CD4-positive, alpha-beta T cell (primary cell): ENCODE measurements at places on chromosomes 11 and 22.
A peak's percentile ranks its signal among the peaks of the same experiment; 100 is the strongest.

DNA sequence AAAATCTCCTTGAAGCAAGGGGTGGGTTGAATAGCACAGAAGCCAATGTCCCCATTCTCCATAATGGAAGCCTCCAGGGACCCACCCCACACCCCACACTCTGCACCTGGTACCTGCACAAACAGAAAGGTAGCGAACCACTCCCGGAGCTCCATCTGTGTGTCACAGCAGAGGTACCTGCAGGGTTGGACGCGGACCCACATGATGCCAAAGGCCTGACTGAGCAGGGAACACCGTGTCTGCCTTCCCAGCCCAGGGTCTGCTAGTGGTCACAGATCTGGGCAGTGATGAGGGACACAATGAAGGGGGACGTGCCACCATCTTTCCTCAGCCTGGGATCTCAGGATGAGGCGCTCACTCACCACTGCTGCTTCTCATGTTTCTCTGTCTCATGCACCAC lies 13.1 kb upstream of the PDE2A start:
- DNase-seq = no peak

DNA sequence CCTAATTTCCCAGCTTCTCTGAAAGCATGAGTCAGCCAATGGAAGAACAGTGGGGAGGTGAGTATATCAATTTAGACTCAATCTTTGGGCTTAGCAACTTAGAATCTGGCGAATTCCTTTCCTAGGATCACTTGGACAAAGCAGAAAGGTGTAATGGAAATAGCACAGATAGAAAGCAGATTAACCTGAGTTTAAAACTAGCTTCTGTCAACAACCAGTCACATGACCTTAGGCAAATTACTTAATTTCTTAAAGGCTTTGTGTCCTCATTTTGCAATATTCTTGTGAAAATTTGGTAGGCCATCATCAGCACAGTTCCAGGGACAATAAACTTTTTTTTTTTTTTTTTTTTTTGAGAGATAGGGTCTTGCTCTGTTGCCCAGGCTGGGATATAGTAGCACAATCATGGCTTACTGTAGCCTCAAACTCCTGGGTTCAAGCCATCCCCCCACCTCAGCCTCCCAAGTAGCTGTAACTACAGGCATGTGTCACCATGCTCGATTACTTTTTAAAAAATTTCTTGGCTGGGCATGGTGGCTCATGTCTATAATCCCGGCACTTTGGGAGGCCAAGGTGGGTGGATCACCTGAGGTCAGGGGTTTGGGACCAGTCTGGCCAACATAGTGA lies 40.8 kb upstream of the PCF11 start:
- DNase-seq = no peak

GRCh38 chr11:61897387-61898246 lies 6.3 kb upstream of the FADS3 start:
- peak; percentile 76 for DNase-seq

GRCh38 chr11:108662700-108663099 lies 2.2 kb upstream of the DDX10 start:
- no peak for DNase-seq

GRCh38 chr22:48051796-48052620 lies 1289.6 kb downstream of the TBC1D22A start:
- no peak for DNase-seq

DNA sequence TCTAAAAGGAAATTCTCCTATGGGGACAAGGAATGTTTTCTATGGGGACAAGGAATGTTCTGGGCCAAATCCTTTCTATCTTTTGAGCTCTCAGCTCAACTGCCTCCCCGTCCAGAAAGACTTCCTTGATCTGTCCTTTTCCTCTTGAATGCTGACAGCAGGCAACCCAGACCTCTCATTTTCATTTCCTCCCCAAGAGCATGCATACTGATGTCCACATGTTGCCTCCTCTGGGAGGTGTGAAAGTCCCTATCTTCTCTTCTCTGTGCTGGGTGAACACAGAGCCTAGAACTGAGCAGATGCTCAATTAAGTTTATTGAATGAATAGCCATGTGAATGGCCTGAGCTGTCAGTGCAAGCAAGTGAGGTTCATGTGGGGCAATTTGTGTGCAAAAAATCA lies 331.9 kb upstream of the NARS2 start:
- DNase-seq = no peak

- no peak for DNase-seq
Measured at GRCh38 chr11:35539781-35540281, 14.4 kb upstream of the PAMR1 start.

GRCh38 chr11:1780700-1781592 lies 17.2 kb upstream of the CTSD start:
- DNase-seq = no peak

DNA sequence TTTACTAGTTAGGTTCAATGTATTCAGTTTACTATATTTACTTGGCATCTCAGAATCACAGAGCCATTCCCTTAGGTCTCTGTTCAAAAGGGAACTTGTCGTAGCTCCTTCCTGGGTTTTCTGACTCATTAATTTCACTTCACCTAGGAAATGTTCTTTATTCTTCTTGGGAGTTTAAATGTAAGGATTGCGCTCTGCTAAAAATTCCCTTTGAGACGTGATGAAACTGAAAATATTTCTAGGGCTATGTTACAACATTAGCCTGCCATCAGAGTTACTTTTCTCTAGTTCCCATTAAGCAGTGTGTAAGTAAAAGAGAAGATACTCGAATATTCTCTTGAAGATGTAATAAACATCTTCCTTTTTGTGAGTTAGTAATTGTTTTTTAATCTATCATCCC lies 209.5 kb downstream of the CASP12 start:
- no peak for DNase-seq

DNA sequence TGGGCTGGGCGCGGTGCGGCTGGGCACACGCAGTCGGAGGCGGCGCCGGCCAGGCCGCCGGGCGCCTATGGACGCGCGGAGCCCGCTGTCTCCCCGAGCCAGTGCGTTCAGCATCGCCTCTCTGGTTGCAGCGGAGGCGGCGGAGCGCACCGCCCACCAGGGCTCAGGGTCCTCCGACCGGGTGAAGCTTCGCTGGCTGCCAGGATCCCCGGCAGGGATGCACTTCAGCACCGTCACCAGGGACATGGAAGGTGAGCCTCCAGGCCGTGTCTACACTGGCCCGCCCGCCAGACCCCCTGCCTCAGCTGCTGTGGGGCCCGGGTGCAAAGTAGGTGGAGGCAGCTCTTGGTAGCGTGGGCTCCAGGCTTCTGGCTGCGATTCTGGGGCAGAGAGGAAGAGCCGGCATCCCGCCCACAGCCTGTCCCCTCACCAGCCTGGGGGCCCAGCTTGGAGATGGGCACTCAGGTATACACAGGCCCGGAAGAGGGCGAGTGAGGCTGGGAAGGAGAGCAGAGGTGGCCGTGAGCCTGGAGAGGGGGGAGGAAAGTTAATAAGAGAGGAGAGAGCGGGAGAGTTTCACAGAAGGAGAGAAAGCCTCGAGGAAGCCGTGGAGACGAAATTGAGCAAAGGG lies 1.0 kb upstream of the TBX1 start:
- DNase-seq = no peak

- DNase-seq = no peak
Measured at GRCh38 chr11:81207421-81208054, 1526.1 kb downstream of the FAM181B start.

- no peak for DNase-seq
Measured at GRCh38 chr11:9862981-9863380, 199.1 kb downstream of the SWAP70 start.

DNA sequence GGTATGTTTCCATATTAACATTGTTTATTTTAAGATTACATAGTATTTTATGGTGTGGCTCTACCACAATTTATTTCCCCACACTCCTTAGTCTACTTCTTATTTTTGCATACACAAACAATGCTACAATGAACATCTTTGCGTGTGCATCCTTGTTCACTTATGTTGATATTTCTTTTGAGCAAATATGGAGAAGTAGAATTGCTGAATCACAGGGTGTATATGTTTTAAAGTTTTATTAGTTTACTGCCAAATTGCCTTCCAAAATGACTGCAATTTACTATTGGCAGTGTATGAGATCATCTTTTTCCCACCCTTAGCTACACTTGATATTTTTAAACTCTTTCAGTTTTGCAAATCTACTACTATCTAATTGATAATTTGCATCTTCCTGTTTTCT lies 38.7 kb upstream of the FAR1 start:
- no peak for DNase-seq

DNA sequence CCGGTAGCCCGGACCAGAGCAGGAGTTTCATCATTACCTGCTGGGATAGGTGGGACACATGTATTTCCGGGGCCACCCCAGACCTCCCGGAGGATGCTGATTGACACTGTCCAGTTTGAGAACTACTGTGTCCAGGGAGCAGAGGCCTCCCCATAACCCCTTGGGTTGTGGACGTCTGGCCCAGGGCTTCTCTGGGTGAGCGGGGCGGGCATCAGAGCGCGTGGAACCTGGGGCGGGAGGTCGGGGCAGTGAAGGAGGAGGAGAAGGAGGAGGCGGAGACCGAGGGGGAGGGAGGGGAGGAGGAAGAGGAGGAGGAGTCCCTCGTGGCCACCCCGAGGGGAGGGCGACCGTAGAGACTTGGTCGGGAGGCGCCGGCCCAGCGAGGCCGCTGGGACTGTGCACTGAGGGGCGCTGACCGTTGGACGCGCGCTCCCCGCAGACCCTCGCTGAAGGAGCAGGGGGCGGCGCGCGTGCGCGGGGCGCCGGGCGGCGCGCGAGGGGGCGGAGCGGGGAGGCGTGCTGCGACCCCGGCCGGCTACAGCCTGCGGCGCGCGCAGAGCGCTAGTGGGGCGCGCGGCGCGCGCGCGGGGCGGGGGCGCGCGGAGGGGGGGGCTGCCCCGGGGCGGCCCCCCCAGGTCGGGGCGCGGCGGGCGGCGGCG lies at the start of gene GRK3:
TSS of gene GRK3 (plus strand) at position 356 of the 659 bp plus-strand sequence. CDS start 366 bp downstream, outside the sequence.
- DNase-seq = peak; percentile 22

GRCh38 chr22:45783690-45784089 lies 112.1 kb downstream of the ATXN10 start:
- no peak for DNase-seq

GRCh38 chr11:65576232-65576866 lies 496 bp downstream of the EHBP1L1 start:
- DNase-seq = no peak

GRCh38 chr11:40797981-40798380 lies 661.5 kb downstream of the LRRC4C start:
- no peak for DNase-seq

DNA sequence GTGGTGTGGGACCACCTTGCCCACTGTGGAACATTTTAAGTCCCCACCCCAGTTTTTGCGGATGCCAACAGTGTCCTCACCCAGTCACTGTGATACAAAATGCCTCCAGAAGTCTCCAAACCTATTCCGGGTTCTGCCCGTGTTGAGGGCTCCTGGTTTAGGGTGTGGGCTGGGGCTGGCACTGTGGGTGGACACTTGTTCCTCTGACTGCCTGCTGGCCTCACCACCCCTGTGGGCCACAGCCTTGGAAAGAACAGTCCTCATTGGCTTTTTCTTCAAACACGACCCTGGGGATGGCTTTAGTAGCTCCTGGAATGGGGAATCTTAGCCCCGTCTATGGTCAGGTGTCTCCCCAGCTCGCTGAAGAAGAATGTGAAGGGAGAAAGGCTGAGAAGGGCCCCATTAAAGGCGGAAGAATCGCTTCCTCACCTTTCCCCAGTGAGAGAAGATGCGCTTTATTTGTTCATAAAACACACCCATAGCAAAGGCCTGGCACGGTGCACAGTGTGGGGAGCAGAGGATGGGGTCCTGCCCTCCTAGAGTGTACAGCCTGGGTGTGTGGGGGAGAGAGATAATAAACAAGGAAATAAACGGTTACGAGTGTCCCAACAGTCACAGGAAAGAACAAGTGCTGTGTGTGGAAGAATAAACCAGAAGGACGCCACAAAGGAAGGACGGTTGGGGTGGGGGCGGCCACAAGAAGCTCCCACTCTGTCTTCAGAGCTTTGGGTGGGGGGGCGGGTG lies 91.6 kb upstream of the SLC22A12 start:
- DNase-seq = no peak

DNA sequence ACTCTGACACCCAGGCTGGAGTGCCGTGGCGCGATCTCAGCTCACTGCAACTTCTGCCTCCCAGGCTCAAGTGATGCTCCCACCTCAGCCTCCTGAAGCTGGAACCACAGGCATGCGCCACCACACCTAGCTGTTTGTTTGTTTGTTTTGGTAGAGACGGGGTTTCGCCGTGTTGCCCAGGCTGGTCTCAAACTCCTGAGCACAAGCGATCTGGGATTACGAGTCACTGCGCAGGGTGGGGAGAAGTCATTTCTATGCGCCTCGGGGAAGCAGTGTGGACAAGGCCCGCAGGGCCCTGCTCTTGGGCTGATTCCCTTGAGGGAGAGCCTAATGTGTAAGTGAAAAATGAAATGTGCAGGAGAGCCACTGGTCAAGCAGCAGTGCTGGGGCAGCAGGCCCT lies 19.6 kb upstream of the SEPTIN5 start:
- DNase-seq = no peak

DNA sequence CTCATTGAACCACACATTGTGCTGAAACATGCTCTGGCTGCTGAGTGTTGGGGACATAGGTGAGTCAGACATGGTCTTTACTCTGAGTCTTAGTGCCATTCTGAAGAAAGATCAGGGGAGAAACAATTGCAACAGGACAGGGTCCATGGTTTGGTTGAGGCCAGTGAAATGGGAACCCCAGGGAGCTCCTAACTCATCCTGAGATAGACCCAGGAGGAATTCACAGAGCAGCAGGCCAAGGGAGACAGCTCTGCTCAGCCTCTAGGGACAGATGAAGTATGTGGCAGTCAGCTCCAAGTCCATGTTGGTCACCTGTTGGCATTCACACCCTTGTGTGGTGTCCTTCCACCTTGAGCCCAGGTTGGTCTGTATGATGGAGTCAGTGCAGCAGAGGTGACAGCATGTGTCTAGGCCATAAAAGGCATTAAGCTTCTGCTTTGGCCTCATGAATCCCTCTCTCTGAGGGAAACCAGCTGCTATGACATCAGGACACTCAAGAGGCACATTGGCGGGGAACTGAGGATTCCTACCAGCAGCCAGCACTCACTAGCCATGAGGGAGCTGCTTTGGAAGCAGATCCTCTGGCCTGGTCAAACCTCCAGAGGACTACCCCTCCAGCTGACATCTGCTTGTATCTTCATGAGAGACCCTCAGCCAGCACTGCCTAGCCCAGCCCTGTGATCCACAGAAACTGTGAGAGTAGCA lies 50.3 kb upstream of the MYEOV start:
- DNase-seq = no peak

GRCh38 chr11:36600180-36600579 lies 2.1 kb upstream of the RAG2 start:
- DNase-seq = no peak

- peak; percentile 43 for DNase-seq
Measured at GRCh38 chr11:9264316-9265210, 587 bp downstream of the DENND5A start.

GRCh38 chr11:77092382-77092781 lies 10.3 kb upstream of the OMP start:
- DNase-seq = no peak
